ENCODE measurements at places on chromosomes 12 and 14.

DNA sequence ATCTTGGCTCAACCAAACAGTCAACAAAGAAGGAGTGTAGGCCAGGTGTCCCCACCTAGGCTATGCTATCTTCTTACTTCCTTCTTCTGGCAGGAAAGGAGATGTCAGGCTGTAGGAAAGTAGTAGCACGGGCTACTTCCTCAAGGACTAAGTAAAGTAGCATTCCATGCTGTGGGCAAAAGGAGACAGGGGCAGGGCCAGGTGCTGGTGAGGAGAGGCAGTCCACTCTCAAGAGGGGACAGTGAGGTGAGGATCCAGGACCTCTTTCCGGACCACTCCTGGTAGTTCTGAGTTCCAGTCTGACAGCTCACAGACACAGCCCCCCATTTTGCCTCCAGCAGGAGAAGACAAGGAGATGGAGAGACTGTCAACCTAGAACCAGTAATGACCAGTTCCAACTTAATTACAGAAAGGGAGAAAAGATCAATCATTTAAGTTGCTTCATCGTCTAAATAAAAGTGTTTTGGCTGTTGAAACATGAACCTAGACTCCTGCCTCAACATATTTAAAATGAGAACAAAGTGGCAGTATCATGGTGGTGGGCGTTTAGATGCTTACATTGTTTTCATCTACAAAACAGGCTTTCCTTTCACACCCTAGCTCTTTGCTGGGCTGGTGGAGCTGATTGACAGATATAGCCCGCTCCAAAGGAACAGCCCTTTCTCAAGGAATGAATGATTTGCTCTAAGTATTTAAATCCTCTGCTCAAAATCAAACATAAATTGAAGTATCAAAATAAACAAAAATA, 5.1 kb upstream of the SSTR1 start:
- no peak for DNase-seq

DNA sequence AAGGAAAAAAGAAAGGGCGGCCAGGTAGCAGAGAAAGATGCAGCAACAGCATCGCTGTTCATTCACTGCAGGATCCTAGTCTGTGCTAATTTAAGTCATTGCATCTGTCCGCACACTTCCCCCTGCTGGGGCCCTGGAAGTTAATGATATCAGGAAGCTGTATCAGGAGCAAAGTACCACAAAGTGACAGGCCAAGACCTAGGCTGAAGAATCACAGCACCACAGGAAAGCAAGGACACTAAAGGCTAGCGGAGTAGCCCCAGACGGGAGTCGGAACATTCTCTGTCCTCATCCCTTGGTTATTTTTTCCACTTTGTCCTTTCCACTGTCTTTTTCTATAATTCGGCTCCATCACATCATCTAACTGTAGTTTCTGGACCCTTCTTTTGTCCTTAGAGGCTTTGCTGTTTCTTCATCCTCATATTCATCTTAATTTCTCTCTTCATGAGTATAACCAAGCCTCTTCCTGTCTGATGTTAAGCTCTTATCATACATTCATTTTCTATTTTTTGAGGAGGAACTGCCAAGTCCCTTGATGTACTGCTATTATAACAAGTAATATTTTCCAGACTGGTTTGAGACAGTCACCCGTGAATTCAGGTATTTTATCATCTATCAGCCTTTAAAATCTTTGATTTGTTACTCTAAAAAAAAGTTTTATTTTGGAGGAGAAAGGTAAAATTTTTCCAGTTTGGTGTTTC, 28.3 kb downstream of the DUSP16 start:
- DNase-seq: no peak

GRCh38 chr14:23548351-23549318, 2.9 kb downstream of the ZFHX2 start:
- peak; percentile 9 for DNase-seq

GRCh38 chr14:34262127-34262910, 199.7 kb downstream of the SPTSSA start:
- DNase-seq: no peak

- no peak for DNase-seq
These were observed 18.0 kb upstream of the ATF1 start for GRCh38 chr12:50745861-50746260.
